ENCODE measurements at places on chromosomes 16 and 17.

DNA sequence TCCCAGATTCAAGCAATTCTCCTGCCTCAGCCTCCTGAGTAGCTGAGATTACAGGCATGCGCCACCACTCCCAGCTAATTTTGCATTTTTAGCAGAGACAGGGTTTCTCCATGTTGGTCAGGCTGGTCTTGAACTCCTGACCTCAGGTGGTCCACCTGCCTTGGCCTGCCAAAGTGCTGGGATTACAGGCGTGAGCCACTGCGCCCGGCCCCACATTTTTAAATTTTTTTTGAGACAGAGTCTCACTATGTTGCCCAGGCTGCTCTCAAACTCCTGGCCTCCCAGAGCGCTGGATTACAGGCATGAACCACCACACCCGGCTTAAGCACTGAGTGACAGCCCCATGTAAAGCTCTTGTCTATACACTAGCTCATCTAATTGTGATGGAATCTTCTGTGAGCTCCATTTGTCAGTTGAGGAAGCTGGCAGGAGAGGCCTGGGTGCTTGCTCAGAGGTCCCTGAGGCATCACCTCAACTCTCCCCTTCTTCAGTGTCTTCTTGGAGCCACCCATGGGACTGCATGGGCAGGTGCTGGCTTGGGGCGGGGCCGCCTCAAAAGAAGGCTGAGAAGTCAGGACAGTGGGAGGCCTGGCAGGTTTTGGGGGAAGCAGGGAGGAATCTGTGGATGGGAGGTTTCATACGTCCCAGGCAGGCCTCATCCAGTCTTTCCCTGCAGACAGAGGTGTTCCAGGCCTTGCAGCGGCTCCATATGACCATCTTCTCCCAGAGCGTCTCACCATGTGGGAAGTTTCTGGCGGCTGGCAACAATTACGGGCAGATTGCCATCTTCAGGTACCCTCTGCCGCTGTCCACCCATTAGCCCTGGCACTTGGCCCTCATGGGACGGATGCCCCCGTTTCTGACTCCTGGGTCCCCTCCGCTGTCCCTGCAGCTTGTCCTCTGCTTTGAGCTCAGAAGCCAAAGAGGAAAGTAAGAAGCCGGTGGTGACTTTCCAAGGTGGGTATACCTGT is 1.5 kb downstream of the THOC6 start:
- no peak for DNase-seq

GRCh38 chr17:15480204-15480603 is 12.8 kb upstream of the CDRT4 start:
- no peak for DNase-seq

- no peak for DNase-seq
Measured at GRCh38 chr16:81537721-81538561, 93.3 kb downstream of the CMIP start.

DNA sequence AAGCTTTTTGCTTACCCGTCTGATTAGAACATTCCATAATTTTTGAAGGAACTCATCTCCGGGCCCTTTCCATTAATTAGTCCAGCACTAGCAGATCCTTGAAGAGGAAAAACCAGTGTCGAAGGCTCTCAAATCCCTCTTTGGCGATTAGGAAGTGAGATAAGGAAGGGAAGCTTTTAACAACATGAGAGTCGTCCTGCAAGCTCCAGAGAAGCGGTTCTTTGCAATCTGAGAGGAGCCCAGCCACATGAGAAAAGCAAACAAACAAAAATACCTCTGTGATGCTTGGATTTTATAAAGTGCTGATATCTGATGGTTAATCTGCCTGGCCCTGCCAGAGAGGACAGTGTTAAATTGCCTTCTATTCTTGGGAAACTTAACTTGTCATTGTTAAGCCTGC is 339.8 kb upstream of the SALL1 start:
- no peak for DNase-seq

DNA sequence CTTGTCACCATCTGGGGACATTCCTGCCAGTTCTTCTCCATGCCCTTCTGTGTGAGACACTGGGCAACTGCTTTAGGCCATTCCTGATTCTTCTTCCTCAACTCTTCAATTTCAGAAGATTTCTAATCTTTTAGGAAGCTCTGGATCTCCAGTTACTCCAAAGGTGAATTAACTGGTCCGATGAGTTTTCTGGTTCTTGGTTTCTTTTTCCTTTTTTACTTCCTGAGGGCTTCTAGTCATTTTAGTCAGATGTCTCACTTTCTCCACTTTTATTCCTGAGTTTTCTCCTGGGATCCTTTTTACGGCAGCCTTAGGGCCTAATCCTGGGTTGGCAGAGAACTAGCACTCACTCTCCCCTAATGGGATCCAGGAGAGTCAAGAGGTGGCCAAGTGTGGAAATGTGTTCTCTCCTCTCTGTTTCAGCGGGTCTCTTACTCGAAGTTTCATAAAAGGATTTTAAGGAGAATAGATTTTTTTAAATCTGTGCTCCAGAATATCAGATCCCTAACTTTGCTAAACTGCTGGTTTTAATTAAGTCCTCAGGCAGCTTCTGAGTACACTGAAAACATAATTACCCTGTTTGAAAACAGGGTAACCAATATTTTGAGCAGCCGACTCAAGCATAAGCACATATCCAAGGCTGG is 107.6 kb downstream of the RMI2 start:
- no peak for DNase-seq

DNA sequence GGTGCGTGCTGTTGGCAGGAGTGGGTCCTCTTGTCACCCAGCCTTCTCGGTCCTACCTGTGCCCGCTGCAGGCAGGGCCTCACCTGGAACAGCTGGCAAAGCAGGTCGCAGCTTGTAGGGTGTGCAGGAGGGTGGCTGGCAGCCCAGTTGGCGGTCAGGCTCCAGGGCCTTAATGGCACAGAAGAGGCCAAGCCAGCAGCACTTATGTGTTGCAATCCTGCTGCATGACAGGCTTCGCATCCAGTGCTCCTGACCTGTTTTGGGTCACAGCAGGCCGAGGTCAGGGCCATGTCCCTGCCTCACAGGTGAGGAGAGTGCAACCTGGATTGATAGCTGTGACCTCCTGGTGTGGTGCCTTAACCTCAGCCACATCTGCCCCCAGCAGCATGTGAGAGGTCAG is 31.9 kb downstream of the ZC3H18 start:
- DNase-seq: no peak

GRCh38 chr17:35404360-35404759 is 27.9 kb downstream of the SLFN12 start:
- DNase-seq: no peak

DNA sequence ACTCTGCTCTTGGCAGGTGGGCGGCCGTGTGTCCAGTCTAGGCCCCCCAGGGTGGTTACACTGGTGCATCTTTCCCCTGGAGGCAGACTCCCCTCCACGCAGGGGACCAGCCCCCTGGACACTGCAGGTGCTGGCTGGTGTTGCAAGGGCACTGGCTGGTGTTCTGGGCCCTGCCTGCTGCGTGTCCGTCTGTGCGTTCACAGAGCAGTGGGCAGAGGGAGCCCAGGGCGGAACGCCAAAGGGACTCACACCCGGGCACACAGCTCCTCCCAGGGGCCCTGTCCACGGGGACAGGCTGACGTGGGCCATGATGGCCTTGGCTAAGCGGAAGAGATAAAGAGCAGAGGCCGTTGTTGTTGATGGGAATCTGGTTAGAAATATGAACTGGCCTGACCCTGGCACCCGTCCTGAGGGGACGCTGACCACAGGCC is 27.3 kb downstream of the ACSF3 start:
- DNase-seq: no peak

- no peak for DNase-seq
Measured at GRCh38 chr16:4277987-4278513, 5.2 kb upstream of the TFAP4 start.

- no peak for DNase-seq
Measured at GRCh38 chr17:81354954-81355347, 40.3 kb upstream of the BAHCC1 start.

- DNase-seq: no peak
Measured at GRCh38 chr16:75617121-75617520, 6.0 kb downstream of the ADAT1 start.

- DNase-seq: no peak
Measured at GRCh38 chr16:14333361-14333760, 262.2 kb downstream of the MRTFB start.
